ENCODE measurements at places on chromosomes 13 and 19.
A peak's percentile ranks its signal among the peaks of the same experiment; 100 is the strongest.

DNA sequence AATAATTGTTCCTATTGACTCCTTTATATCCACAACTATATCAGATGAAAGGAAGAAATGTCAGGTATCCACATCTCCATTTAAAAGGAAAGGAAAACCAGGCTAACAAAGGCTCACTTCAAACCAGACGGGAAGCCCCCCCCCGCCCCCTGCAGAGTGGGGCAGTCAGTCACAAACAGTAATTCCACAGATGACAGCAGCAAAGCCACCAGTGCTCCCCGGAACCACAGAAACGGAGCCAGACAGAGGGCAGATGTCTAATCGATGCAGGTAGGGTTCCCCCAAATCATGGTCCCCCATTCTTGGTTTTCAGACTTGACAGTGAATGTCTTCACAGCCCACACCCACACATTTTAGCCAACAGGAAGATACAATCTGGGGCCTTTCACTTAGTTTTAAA, 100.8 kb downstream of the STK24 start:
- DNase-seq, result no peak

GRCh38 chr19:2376784-2377519, 16.9 kb downstream of the TMPRSS9 start:
- no peak for DNase-seq

GRCh38 chr13:100825557-100825956, 151.0 kb upstream of the TMTC4 start:
- DNase-seq, result no peak

DNA sequence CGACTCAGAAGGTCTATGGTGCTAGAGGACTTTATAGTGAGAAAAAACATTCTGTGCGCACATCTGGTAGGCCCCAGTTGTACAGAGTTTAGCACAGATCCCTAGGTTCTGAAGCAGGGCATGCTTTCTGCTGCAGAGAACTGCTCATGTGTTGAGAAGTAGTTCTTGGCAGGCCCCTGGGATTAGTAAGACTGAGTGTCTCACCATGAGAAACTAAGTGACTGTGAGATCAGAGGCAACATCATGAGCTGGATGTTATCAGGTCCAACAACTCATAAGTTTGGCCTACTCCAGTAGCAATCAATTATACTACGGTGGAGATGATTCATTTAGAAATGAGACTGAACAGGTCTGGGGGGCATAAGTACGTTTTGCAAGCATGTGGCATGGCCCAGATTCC, 507.4 kb upstream of the KLF12 start:
- no peak for DNase-seq

GRCh38 chr13:38264363-38265131, 85.1 kb upstream of the UFM1 start:
- DNase-seq, result no peak

DNA sequence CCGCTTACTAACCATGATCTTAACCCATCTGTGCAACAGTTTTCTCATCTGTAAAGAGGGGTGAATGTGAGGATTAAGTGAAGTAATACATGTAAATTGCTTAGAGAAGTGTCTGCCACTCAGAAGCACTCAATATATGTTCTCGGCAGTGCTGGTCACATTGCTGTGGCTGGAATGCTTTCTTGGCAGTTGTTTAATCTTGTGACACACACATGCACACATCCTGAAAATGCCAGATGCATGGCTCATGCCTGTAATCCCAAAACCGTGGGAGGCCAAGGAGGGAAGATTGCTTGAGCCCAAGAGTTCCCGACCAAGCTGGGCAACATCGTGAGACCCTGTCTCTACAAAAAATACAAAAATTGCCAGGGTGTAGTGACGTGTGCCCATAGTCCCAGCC, 4.9 kb upstream of the DMKN start:
- DNase-seq, result no peak

- DNase-seq, result peak; percentile 53
These were observed at the start of gene KDELR1 for GRCh38 chr19:48391100-48392005. Gene KDELR1, minus strand, starts transcription at chr19:48391551. Its CDS starts 193 bp downstream, at chr19:48391358.

- DNase-seq, result no peak
These were observed 67.4 kb upstream of the EDNRB start for GRCh38 chr13:77985866-77986636.

- no peak for DNase-seq
These were observed 7.9 kb downstream of the NAPA start for GRCh38 chr19:47507012-47507411.

GRCh38 chr19:52398081-52398441, 412 bp downstream of the ZNF528 start:
- DNase-seq, result no peak

DNA sequence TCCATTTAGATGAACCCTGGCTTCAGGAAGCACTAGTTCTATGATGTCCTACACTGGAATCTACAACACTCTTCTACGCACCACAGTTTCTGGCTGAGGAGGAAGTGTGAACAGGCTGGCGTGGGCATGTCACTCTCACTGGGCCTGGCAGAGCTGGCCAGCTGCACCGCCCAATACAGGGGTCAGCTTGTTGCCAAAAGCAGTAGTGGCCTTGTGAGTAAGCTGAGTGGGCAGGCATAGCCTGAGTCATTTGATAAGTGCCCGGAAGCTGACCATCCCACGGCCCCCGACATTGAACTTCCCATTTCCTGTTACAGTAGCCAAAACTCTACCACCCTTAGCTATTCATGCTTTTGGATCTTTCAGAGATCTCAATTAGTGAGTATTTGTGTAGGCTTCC, 240.9 kb upstream of the SERP2 start:
- DNase-seq, result no peak

DNA sequence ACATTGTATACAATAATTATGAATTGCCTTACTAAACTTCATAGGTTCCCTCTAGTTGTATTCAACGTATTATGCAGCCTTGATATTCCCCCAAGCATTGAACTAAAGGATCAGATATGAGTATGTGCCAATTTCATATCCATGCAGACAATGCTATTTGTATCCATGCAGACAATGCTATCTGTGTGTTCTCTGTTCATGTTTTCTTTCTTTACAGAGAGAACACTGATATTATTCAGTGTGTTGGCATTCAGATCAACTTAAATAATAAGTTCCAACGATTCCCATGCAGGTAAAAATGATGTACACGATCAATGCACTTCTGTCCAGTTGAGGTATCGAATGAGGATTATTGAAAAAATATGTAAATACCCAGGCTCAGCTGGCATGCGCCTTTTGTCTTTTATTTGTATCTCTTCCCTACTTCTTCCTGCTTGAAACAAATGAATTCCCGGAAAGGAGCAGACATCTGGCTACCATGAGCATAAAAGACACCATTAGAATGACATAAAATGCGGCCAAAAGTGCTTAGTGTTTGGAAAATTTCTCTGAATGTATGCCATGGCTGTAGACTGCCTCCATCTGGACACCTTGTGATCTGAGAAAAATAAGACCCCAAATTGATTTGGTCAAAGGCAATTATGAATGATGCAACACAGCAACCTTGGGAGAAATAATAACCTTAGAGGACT, 731.5 kb downstream of the SLITRK1 start:
- DNase-seq, result no peak

DNA sequence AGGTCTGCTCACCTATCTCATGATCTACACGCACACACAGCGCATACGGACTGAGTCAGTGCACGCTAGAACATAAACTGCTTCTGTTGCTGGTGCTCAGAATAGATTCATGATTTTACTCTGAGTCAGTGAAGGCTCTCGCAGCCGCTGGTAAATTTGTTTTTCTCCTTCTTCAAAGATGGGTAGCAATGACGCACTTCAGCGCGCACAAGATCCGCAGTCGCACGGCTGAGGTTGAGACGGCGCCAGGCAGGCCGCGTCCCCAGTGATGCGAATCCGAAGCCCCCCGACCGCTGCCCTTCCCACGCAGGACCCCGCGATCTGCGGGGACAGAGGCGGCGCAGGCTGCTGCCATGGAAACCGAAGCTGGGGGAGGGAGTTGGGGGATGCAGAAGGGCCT, 103.7 kb upstream of the USP29 start:
- DNase-seq, result no peak
